ENCODE measurements at places on chromosomes 16 and 17.

GRCh38 chr16:1909561-1910231 is 8.5 kb downstream of the HS3ST6 start:
- no peak for DNase-seq

GRCh38 chr16:27222249-27223225 is 19.2 kb downstream of the KDM8 start:
- DNase-seq, result peak; percentile 60

DNA sequence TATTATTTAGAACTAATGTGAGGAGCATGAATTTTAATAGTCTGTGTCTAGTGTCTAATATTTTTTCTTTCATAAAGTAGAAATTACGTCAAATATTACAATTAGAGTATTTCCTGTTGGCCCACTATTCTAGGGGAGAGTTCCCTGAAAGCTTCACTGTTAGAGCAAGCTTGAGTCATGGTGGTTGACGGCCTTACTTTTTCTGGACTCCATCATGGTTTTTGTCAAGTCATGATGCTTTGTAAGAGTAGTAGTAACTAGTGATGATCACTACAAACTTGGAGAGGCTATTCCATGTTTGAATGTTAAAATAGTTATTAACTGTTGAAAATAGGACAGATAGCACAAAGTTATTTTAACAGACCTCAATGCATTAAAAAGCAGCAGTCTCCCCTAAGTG is 1.7 kb downstream of the PSMD11 start:
- DNase-seq, result no peak

DNA sequence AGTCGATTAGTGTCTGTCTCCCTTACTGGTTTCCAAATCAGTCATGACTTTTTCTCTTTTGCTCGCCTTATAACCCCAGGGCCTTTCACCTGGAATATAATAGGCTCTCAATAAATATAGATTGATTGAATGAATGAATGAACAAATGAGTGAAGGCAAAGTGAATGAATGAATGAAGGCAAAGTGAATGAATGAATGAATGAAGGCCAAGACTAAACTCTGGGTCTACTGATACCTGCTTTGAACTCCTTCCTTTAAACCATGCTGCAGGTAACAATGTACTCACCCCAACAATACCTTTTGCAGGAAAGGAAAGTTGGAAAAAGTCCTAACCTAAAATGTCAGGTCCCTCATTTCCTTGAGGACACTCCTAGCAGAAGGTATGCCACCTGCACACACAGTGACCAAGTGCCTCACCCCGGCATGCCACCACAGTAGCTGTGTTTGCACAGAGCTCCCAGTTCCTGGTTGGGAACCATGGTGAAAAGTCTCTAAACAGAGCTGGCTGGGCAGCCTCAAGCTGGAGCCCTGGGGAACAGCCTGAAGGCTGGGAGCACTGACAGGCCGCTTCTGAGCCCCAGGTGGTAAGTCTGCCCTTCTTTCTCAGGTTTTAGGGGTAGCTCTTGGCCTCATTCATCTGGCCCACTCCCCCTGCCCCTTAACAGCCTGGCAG is 42.7 kb upstream of the ANKFN1 start:
- DNase-seq, result no peak

- no peak for DNase-seq
Measured at GRCh38 chr17:7647018-7647417, 3.7 kb upstream of the ATP1B2 start.

- no peak for DNase-seq
Measured at GRCh38 chr17:61233991-61234750, 165.5 kb upstream of the TBX2 start.

GRCh38 chr17:35918665-35919064 is 11.9 kb downstream of the RDM1 start:
- DNase-seq, result no peak

- DNase-seq, result peak; percentile 88
Measured at GRCh38 chr17:68456339-68457167, 743 bp downstream of the WIPI1 start.

All from fibroblast of upper back skin (primary cell).